ENCODE measurements at places on chromosomes 16 and 17.

DNA sequence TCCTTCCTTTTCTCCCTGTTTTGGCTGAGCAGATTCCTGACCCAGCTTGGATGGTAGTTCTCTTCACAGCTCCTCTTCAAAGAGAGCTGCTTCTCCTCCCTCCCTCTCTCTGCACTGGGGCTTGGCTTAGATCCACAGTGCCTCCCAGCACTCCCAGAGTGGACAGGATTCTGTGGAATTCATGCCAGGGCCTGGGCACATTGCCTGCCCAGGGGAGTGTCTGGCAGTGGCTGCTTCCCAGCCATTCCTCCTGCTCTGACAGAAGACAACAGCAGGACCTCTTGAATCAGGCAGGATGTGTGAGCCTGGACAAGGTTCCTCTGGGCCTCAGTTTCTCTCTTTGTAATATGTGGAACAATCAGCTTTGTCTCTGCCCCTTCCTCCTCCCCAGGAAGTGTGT is 4.5 kb upstream of the MMP28 start:
- DNase-seq = no peak

GRCh38 chr16:50900391-50900942 is 158.6 kb downstream of the CYLD start:
- DNase-seq = no peak

- no peak for DNase-seq
These were observed 201.1 kb upstream of the CDH13 start for GRCh38 chr16:82425661-82426060.

DNA sequence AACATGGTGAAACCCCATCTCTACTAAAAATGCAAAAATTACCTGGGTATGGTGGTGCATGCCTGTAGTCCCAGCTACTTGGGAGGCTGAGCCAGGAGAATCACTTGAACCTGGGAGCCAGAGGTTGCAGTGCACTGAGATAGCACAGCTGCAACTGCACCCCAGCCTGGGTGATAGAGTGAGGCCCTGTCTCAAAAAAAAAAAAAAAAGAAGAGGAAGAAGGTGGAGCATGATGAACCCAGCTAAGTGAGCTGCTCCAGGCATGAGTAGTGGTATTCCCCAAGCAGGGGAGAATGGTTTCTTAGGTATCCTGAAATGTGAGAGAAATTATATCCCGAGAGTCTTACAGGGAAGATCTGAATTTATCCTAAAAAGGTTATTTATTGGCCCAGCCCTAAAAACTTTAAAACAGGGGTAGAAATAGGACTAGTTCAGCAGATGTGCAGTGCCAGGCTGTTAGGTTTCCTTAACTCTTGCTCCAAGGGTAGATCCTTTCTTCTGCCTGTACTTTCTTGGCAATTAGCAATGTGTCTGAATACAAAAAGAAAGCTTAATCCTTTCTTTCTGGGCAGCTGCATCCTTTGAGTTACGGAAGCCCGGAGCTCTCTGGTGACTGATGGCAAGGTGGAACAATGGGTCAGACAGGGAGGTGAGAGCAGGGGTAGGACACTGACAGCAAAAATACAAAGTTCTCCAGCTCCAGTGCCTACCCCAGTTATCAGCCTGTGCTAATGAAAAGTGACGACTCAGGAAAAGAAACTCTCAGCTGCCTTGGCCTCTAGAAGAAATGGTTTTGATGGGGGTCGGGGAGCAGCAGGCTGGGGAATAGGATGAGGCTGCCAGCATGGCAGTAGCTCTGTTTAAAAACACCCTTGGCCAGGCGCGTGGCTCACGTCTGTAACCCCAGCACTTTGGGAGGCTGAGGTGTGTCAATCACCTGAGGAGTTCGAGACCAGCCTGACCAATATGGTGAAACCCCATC is 36.5 kb upstream of the TOB1 start:
- DNase-seq = no peak

DNA sequence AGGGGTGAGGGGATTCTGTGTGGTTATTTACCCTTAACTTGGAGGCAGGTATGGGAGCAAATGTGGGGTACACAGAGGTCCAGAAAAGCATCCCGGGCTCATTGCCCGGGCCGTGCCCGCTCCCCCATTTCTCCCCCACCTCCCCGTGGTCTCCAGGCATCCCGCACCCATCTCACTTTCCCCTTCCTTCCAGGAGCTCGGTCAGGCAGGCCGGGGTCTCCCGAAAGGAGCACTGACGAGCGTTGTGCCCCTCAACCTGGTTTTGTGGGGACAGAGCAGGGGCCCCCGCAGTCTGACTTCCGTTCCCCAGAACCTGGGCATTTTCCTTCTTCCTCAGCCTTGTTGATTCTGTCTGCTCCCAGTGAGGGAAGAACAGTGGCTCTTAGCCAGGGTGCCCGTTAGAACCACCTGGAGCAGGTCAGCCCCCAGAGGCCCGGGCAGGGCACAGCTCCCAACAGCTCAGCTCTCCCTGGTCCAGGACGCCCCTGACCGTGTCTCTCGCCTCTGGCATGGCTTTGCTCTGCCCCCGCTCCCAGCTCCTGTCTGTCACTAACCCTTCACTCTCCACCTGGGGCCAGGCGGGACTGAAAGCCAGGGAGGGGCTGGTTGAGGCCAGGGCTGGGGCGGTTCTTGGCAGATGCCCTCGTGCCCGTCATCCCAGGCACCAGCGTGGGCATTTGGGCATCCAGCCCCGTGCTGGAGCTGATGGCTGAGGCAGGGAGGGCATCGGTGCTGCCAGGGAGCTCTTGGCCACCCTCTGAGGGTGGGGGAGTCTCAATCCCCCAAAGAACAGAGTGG is 12.5 kb upstream of the NUDT16L1 start:
- no peak for DNase-seq

Measured in stimulated activated CD8-positive, alpha-beta memory T cell treated with anti-CD3 and anti-CD28 coated beads, Interleukin-4, amount 100 ng/mL, for 4 hours (primary cell).